ENCODE measurements at places on chromosomes 11 and 22.

DNA sequence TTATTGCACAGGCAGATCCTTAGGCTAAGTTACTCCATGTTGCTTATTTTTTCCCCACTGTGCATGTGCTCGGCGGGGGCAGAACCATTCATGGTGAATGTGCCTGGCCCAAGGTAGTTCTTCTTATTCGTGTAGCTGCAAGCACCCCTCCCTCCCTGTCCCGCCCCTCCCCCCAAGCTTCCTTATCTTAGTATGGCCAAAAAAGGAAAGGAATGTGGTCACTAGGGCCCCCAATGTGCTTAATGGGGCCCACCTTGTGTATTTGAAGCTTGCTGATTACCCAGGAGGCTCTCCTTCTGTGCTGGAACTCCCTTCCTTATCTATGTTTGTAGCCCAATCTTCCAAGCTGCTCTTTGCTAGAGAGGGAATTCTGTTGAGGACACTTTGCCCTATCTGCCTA, 1259.7 kb upstream of the RAG2 start:
- no peak for DNase-seq

DNA sequence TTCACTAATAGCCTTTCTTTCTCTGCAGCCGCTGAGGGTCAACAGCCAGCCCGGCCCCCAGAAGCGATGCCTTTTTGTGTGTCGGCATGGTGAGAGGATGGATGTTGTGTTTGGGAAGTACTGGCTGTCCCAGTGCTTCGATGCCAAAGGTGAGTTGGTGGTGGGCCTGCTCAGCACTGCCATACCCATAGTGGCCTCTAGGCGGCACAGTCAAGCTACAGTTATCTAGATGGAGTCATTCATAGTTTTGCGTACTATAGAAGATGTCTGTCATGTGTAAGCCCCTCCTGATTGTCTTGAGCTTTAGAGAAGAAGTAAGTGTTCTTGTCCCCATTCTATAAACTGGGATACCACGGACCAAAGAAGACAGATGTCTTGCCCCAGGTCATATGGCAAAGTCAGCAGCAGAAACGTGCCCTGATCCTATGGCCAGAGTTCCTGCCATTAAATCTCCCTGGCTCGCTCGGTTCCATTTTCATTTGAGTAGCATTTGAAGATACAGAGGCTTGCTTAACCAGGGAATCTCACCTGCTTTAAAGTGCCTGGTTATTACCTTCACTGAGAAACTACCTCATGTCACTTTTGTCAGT, 42.1 kb upstream of the CRTAM start:
- peak; percentile 19 for DNase-seq

DNA sequence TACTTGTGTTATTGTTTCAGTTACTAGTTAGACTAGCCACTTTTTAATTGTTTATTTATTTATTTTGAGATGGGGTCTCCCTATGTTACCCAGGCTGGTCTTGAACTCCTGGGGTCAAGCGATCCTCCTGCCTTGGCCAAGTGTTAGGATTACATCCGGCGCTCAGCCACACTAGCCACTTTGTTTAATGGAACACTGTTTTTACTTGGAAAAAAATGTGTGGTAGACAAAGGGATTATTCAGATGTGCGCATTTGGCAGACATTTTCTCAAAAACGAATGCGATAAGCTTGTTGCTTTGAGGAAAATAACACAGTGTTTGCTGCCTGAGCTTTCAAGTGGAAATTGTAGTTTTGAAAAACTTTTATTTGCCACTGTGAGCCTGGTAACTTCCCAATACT, 51.0 kb downstream of the CTNND1 start:
- no peak for DNase-seq

- no peak for DNase-seq
These were observed 15.5 kb upstream of the OR52K1 start for GRCh38 chr11:4466871-4467442.

DNA sequence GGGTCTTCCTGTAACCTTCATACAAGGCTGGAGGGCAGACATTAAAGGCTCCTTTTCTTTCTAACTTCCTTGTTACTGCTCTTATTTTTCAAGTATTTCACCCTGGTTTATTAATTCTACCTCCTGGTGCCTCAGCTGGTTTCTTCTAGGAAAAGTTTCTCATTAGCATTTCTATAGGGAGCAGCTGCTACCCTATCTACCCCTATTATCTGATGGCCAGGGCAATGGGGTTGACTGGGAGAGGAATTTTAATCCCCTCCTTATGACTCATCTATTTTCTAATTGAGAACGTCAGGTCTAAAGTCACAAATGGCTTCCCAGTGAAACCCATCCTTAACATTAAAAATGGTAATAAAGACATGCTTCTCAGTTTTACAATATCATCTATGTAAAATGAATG, 5.0 kb downstream of the MAP6 start:
- DNase-seq = no peak

DNA sequence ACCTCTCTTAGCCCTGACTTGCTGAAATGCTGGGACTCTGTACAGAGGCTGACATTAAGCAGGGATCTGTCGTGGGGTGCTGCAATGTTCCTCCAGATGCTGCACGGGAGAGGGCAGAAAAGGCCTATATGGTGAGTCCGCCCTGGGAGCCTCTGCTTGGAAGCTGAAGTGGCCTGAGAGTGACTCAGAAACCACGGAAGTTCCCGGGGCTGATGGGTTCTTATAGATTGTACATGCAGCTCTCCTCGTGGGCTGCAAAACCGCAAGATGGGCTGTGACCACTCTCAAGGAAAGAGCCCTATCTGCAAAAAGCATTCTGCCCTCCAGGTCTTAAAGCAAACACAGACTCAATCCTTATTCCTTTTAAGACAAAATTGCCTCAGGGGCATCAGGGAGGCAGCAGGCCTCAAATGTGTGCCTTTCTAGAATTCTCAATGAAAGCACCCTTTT, 5.8 kb upstream of the SLC43A3 start:
- no peak for DNase-seq

GRCh38 chr22:42906605-42907348, 49.7 kb upstream of the ARFGAP3 start:
- no peak for DNase-seq

GRCh38 chr22:45462034-45462655, 40.5 kb upstream of the FBLN1 start:
- DNase-seq = no peak

DNA sequence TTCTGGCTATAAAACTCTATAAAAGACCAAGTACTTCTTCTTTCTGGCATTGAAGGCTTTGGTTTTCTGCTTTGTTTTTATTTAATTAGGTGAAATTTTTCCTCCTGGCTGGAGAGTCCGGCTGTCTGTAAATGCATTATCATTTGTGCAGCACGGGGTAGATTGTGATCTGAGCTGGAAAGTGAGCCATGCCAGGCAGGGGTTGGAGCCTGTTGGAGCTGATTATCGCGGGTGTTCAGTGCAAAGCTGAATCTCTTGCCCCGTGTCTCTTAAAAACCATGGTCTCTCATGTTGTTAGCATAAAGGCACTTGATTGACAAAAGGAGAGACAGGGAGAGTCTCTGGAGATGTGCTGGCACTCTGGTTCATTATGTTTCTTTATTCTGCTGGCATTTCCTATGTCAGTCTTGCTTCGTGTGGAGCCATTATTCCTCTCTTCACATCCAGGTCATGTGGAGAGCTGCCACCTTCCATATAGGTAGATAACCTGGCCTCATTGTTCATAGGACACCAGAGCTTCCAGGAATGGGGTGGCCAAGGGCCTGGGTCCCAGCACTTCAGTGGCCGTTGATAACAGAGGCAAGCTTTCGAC, 75.2 kb downstream of the LDLRAD3 start:
- no peak for DNase-seq

DNA sequence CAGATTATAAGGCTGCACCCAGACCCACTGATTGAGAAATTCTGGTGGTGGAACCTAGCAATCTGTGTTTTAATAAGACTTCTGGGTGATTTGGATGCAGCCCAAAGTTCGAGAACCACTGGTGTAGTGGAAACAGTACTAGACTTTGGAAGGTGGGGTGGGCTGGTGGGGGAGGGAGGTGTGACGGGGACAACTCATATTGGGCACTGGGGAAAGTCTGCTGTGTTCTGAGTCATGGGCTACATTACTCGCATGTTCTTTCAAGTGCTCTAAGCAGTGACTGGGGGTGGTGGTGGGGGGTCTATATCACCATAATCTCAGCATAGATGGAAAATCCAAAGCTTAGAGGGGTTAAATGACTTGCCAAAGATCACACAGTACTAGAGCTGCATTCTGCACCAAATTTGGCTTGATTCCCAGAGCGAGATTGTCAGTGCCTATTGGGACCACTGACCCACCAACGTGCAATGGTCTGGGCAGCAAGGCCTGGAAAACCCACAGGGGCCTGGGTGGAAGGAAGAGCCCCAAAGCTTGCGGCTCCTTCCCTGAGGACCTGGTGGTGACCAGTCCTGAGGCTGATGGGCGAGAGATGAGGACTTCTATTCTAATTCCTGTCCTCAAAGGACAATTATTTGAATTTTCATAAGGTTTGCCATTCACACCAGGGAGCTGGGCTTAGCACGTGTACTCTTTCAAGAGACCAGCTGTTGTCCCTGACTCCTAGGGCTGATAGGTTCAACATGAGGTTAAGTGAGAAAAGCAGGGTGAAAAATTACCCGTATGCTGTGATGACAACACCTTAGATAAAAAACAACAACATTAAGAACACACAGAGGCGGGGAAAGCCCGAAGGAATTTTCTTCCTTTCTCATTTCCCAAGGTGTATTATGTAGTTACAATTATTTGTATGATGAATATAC, 77.5 kb upstream of the NARS2 start:
- DNase-seq = no peak

DNA sequence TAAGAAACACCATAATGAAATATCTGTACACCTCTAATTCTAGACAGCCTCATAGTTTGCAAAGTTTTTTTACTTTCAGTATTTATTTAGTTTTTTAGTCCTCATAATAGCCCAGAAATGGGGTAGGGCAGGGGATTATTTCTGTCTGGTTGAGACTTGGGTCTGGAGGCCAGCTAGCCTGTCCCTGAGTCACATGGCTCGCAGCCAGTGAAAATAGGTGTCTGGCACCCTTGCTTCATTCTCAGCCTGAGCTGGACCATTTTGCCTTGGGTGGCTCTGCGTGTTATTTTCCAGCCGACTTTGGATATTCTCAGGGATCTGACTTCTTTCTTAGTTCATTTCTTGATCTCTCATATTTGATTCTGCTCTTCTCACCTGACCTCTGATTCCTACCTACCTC, 123.9 kb upstream of the NARS2 start:
- no peak for DNase-seq

DNA sequence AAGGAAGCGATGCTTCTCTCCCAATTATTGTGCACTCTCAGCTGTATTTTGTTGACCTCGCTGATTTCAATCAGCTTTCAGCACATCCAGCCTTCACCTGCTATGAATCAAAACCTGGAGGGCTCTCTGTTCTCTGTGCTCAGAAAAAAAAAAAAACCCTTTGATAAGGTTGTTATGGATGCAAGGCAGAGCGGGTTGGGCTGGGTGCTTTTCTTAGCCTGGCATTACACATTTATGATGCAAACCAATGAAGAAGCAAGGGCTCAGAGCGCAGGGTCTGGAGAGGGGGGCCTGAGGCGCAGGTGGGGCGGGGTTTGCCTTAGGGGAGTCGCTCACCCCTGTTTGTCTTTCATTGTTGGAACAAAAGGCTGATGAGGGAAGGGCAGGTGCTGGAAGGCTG, 86.0 kb upstream of the CADM1 start:
- DNase-seq = no peak

DNA sequence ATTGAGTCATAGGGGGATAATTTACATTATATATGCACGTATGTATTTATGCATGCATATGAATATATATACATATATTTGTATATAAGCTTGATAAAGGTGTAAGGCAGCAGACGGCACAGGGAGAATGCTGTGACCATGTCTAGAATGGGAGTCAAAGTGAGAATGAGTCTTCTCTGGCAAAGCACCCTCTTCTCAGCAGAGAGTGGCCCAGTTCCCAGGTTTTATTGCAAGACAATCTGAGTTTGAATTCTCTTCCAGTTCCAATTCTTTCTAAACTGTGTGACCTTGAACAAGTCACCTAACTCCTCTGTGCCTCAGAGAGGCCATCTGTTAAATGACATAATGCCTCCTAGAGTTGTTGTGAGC, 13.8 kb downstream of the EHF start:
- DNase-seq = no peak

DNA sequence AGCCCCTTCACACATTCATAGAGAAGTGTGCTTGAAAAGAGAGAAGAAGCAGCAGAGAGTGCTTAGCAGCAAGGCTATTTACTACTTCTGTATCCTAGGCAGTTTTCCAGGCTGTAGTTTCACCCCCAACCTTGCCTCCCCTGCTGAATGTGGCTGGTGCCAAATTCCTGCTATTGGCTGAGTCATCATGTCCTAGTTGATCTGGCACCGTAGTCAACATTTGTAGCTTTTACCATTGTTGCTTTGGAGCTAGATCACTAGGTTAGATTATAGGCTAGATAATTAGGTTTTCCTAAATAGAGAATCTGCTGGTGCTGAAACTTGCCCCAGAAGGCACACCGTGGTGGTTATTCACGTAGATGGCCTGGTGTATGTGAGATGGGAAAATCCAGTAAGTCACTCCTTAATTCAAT, 32.7 kb downstream of the ARHGAP42 start:
- DNase-seq = peak; percentile 63

DNA sequence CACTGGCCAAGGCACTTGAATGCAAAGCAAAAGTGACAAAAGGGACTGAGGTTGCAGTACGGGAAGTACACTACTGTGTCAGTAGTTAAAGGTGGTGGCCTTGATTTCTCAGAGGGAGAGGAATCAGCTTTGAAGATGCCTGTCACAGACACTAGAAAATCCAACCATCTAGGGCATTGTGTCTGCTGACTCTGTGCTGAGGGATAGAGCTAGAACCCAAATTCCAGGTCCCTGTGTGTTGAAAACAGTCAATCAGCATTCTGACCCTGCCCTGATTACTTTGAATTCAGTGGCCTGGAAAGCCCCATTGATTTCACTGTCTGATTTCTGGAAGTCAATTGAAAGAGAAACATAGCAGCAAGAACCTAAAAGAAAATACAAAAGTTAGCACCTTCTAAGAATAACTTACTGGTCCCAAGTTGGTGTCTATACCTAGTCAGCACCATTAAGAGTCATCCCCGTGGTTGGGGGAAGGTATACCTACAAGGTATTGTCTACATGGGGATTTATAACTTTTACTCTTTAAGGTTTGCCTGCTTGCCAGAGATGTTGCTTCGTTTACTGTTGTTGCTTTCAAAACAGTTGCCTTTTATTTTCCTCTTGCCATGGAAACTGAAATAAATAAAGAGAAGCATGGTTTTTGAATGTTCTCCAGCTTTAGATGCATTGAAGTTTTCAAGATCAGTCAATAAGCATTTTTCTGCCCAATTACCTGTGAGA, 97.3 kb downstream of the PDHX start:
- no peak for DNase-seq

- DNase-seq = no peak
These were observed 110.8 kb downstream of the MTNR1B start for GRCh38 chr11:93080146-93080759.

DNA sequence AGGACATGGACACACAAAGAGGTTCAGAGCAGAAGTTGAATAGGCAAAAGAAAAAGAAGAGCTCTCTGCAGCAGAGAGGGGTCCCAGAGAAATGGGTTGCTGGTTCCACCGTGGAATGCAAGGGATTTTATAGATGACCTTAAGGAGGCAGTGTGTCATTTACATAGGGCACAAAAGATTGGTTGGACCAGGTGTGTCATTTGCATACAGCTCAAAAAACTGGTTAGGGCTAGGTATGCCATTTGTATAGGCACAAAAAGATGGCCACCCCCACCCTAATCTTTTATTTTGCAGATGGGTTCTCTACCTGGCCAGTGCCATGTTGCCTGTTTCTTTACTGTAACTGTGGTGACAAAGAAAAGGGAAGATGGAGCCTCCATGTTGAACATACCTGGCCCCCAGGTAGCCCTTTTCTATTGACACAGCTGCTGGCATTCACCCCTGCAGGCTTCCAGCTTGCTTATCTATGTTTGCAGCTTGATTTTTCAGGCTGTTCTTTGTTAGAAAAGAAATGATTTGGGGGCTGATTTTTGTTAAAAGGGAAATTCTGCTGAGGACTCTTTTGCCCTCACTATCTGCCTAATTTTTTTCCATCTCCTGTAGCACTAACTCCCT, 3.1 kb upstream of the CAVIN3 start:
- no peak for DNase-seq

Measured in prostate gland (tissue), 2 donors.